ENCODE measurements at places on chromosomes 16 and 17.

DNA sequence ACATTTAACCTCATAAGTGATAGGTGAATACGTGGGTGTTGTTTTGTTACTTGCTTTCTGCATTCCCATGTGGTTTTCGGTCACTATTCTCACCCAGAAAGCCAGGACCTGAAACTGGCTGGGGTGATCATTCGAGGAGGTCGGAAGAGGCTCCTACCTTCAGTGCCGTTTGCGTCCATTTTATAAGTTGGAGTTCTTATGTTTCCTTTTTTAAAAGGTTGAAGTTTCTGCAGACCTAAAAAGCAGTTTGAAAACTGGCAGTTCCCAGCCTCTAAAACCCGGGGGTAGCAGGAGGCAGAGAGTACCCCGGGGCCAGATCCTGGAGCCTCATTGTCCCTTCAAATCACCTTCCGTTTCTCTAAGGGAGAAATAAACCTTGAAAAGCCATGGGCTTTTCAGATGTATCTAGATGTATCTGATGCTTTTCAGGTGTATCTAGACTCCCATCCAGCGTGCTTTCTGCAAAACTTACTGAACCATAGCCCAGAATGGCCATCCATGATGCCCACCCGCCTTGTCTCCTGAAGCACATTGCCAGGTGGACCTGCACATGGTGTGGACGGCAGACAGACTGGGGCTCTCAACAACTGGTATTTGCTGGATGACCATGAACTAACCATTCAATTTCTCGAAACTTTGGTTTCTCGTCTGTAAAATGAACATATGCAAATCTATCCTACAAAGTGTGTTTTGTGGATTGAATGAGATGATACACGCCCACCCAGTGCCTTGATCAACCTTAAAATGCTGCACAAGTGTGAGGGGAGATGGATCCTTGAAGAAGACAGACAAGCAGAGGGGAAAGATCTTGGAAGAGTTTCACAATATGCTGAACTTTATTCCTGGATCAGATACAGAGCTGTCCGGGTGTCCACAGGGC, 1.3 kb downstream of the NLRC5 start:
- no peak for DNase-seq

DNA sequence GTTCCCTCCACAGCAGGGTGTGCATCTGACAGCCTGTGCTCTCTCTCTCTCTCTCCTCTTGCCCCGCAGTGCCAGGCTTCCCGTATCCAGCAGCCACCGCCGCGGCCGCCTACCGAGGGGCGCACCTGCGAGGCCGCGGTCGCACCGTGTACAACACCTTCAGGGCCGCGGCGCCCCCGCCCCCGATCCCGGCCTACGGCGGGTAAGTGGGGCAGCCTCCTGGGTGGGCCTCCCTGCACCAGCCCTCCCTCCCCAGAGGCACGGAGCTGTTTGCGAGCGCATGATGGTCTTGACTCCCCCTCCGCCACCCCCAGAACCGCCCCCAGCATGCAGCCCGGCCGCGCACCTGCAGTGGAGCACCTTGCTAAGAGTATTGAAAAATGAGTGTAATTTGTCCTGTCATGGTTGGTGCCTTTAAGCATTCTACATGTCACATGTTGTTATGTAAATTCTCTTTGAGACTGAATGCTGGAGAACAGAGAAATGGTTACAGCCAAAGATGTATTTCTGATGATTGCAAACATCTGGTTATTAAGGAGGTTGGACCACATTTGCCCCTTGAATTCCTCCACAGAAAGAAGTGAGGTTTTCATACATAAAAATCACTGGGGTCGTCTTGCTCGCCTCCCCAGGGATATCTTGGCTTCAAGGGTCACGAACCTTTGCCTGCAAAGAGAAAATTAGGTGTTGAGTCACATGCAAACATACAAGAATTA, 321.3 kb downstream of the RBFOX1 start:
- DNase-seq = no peak

DNA sequence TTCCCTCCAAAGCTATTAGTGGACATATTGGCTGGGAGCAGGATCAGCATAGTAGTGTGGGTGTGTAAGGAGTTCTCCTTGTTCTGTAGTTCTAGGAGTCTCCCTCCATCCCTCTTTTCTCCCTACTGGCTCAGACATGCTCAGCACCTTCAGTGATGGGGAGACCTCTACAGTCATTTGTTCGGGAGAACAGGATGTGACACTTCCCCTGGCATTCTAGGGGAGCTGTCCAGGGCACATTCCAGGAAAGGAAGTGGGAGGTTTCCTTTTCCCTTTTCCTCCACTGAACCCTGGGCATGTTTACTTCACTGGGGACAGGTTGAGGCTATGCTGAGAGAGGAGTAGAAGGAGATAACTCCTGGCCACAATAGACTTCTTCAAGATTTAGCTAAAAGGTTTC, 86.5 kb downstream of the MYH13 start:
- no peak for DNase-seq

GRCh38 chr17:40615068-40615840, 32.4 kb downstream of the SMARCE1 start:
- no peak for DNase-seq

GRCh38 chr16:11114366-11115164, 141.4 kb downstream of the SOCS1 start:
- no peak for DNase-seq

DNA sequence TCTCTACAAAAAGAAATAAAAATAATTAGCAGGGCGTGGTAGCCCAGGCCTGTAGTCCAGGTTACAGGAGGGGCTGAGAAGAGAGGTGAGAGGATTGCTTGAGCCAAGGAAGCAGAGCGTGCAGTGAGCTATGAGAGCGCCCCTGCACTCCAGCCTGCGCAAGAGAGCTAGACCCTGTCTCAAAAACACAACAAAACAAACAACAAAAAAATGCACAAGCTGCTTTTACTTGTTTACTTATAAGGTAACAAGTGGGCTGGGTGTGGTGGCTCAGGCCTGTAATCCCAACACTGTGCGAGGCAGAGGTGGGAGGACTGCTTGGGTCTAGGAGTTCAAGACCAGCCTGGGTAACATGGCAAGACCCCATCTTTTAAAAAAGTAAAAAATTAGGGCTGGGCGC, 1.7 kb downstream of the CYTH1 start:
- DNase-seq = no peak

GRCh38 chr17:63356337-63356757, 89.8 kb downstream of the CYB561 start:
- no peak for DNase-seq

GRCh38 chr16:74713876-74714275, 13.2 kb upstream of the MLKL start:
- DNase-seq = no peak

- DNase-seq = peak; percentile 27
These were observed at the start of gene SDR42E1 for GRCh38 chr16:82011199-82011641. SDR42E1 (minus strand) TSS chr16:82011470; CDS start chr16:82000858, 10,612 bp downstream.

DNA sequence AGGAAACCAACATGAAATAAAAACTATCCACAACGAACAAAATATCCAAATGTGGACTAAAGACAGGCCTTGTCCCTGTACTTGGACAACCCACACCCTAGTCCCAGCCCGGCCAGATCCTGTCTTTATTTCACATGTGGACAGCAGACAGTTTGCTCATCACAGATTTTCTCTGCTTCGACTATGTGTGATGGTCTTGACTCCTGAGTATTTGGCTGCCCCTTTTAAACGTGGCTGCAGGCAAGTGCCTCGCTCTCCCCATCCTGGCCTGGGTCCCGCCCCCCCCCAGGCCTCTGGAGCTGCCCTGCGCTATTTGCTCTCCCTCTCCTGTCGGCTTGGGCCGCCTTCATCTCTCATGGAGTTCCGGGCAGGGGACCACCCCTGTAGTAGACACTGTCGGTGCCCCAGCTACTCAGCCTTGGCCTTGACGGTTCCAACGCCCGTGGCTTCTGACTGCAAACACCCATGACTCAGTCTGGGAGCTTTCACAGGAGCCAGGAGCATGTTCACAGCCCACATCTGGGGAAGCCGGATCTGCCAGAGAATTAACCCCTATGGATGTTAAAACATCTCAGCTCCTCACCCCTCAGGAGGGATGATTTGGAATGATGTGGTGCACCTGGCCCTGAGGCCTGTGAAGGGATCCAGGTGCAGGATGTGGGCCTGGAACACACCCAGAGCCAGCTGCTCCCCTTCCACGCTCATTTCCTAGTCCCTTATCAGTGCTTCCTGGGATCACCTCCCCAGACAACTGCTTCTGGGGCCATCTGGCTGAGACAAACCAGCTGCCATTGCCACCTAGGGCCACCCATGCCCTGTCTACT, 229.7 kb upstream of the RPL38 start:
- DNase-seq = no peak

DNA sequence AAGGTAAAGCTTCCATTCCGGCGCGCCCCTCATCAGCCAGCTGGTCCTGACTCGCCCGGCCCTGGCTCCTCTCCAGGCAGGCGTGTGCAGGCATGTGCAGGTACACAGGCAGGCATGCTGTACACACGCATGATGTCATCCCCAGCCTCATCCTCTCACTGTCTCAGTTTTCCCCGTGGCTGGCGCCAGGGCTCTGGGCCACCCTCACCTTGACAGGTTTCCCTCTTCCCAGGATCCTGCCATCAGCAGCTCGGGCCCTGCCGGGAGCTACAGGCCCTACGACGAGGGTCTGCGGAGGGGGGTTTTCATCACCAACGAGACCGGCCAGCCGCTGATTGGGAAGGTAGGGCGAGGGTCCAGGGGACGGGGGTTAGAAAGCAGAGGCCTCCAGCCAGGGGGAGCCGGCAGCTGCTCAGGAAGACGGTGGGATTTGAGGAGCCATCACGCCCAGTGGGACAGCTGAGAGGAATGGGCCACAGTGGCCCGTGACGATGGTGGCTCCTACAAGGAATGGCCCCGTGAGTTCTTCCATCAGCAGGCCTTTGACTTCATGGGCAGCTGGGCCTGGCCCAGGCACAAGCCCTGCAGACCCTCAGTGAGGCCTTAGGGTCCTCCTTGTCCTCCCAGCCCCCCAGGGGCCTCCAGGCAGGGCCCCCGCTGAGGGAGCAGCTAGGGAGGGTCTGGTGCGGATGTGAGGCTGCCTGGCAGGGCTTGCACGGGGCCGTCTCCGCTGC, 8.5 kb downstream of the GAA start:
- no peak for DNase-seq

DNA sequence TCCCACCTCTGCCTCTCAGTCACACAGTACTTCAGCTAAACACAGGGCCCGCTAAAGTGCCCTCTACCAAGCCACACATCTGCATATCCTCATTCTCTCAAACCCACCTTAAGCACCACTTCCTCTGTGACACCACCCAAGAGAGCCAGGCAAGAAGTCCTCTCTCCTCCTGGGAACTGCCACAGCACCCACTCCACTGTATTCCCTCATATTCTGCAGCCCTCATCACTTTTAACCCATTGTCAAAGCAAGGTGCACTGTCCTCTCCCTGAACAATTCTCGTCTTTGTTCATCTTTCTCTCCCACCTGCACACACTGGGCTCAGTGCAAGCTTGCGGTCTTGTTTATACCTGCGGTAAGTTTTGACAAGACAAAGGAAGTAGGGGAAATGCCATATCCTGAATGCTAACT, 13.6 kb downstream of the CHD9 start:
- no peak for DNase-seq

- DNase-seq = no peak
These were observed 306.0 kb downstream of the FOXL1 start for GRCh38 chr16:86884390-86884650.

DNA sequence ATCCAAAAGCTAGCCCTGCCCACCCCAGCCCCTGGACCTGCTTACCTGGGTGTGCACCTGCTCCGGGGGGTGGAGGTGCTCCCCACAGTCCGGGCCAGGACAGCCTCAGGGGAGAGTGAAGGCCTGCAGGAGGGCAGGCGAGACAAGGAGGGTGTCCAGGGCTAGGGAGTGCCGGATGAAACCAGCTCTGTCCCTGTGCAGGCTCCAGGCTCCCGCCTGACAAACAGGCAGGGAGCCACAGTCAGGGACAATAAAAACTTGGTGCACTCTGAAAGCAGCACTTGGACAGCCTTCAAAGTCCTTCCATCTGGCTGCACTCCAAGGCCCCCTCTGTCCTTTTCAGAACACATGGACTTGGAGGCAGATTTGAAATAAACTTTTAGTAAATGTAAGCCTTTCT, 3.9 kb downstream of the PAQR4 start:
- DNase-seq = no peak

DNA sequence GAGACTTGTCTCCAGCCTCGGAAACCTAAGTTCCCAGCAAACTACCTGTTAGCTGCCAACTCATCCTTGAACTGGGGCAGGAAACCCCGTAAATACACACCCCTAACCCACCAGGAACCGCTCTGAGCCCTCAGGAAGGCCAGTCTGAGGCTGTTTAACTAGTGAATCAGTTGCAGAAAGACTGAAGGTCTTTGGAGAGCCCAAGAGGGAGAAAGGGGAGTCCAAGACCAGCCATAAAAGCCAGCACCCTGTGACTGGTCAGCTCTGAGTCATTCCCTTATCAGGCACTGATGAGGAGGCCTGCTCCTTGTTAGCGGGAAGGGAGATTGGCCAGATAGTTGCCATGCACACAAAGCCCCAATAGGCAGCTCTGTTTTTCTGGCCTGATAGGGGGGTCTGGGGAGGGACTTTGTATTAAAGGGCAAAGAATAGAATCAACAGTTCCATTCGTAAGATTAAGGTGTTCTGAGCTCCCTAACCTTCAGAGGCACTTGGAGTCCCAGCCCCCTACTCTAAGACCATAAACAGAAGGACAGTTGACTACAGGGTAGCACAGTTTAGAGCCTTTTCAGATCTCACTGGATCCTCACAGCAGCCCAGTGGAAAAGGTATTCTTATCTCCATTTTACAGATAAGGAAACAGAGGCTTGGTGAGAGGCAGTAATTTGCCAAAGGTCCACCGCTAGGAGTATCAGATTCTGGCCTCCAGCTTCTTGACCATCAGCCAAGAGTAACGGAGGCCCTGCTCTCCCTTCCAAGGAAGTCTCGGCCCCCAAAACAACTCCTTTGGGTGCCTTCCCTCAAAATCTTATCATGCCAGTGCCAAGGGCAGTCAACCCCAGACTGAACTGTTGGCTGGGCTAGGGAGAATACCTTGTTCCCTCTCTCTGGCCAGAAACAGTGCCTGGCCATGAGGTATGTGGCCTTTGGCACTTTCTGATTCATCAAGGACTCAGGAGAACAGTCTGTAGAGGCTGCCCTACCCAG, 2.2 kb upstream of the KRT19 start:
- DNase-seq = no peak

- DNase-seq = no peak
These were observed 142.9 kb downstream of the C16orf78 start for GRCh38 chr16:49516382-49517036.

- no peak for DNase-seq
These were observed 29.1 kb downstream of the LDHD start for GRCh38 chr16:75087375-75087979.

DNA sequence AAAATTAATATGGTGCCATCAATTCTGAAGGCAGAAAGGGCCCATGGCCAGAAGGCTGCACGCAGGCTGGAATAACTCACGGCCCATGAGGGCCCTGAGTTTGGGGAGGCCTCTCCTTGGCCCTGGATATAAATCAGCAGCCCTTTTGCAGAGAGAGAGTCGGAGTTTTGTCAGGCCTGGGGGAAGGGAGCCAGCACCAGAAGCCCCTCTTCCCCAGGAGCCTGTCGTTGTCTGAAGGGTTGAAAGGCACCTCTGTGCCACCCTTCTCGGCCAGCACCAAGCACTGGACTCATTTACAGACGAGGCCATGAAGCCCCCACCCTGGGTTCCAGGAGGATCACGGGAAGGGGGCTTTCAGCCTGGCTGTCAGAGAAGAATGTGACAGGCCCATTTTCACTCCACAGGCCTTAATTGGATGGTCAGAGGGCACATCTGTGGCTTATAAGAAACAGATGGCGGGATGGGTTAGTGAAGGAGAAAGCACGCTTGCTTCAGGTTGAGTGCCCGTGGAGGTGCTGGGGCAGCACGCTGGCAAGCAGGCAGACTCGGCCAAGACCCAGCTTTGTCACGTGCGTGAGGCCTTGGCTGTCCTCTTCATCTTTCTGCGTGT, 140.6 kb downstream of the CLEC16A start:
- no peak for DNase-seq

- no peak for DNase-seq
These were observed 68.2 kb downstream of the SREBF1 start for GRCh38 chr17:17768424-17769088.

- DNase-seq = no peak
These were observed 1.2 kb downstream of the EVI2A start for GRCh38 chr17:31320241-31320640.
